ENCODE measurements at places on chromosomes 6 and 20. TPM values are rescaled to one million over a fixed set of nuclear protein-coding genes. Genes with fewer than 3 reads are reported as not detected.

Gene NUDT3
- 13.0 TPM for polyA plus RNA-seq

Gene PACRG
- not detected for polyA plus RNA-seq

Gene TNXB
- polyA plus RNA-seq, result 0.16 TPM

Gene SLC22A2
- polyA plus RNA-seq, result not detected

Gene FILIP1
- polyA plus RNA-seq, result not detected

Gene MMUT
- 7.9 TPM for polyA plus RNA-seq

Gene RBBP8NL
- 0.03 TPM for polyA plus RNA-seq

Gene MCHR2
- polyA plus RNA-seq, result not detected

Gene ADGRF1
- 51.5 TPM for polyA plus RNA-seq

Gene TREML2
- polyA plus RNA-seq, result 0.07 TPM

Gene UCKL1
- 37.0 TPM for polyA plus RNA-seq

Gene ZNF391
- polyA plus RNA-seq, result 1.8 TPM

Gene KCNQ5
- 4.0 TPM for polyA plus RNA-seq

Gene GPX5
- not detected for polyA plus RNA-seq

Gene BANF2
- not detected for polyA plus RNA-seq

Gene OR2J3
- not detected for polyA plus RNA-seq

Gene WFDC2
- 13.6 TPM for polyA plus RNA-seq

Gene OXT
- polyA plus RNA-seq, result not detected

Gene BCLAF1
- polyA plus RNA-seq, result 38.0 TPM

DNA sequence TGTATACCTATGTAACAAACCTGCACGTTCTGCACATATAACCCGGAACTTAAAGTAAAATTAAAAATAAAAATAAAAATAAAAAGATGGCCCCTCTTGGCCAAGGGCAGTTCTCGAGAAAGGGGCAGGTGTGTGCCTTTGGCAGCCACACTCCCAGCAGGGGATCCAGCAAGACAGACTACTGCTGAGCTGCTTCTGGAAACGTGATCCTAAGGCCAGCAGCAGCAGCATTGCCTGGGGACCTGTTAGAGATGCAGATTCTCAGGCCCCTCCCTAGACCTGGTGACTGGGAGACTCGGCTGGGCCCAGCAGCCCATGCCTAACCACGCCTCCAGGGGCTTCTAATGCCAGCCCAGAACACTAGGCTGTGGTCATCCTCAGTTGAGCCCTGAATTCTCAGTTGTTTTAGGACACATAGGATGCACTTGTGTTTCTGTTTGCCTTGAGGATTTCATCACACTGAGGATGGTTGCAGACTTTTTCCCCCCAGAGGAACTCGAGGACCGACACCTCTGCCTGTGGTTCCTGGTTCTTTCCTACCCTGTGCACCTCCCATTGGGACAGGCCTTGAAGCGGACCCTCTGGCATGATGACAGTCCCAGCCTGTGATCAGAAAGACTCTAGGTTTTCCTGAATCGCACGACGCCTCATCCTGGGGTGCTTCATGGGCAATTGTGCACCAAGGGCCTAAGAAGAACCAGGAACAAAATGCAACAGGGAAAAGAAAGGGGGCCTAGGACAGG lies 105.9 kb downstream of the TOX2 start:
- DNase-seq, result no peak

- DNase-seq, result no peak
Measured at GRCh38 chr6:151437401-151437800, 14.5 kb downstream of the RMND1 start.

DNA sequence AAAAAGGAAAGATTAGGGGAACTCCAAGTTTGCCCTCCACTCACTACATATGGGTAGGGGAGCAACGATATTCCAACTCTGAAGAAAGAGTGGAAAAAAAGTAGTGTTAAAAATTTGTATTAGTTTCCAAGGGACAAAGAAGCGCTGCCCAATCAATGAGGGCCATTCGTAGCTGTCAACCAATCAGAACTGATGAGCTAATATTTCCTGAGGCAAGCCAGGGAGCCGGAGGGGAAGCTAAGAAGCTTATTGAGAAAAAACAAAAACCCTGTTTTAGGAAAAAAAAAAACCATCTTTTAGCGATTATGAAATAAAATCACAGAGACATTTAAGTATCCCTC lies 59.5 kb downstream of the TRIM38 start:
- peak; percentile 31 for DNase-seq

DNA sequence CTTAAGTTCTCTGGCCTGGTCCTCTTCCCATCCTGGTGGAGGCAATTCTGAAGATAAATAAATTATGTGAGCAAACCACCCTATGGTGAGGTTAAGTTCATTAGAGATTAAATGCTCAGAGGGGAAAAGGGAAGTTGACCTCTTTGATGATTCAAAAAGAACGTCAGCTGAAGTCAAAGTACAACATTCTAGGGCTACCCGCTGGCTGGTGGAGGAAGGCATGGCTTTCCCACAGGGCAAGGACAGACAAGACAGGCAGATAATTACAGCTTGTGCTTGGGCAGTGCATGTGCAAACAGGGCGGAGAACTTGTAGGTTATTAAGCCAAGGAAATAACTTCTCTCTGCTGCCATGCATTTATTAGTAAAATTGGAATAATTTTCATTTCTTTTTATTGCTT lies 91.0 kb upstream of the SLC24A3 start:
- DNase-seq, result no peak

GRCh38 chr6:111406200-111406721 lies 76.8 kb downstream of the REV3L start:
- DNase-seq, result no peak

- no peak for DNase-seq
Measured at GRCh38 chr6:127317388-127318128, 25.9 kb downstream of the ECHDC1 start.

- DNase-seq, result no peak
Measured at GRCh38 chr6:152206072-152206818, 398.8 kb downstream of the ESR1 start.

DNA sequence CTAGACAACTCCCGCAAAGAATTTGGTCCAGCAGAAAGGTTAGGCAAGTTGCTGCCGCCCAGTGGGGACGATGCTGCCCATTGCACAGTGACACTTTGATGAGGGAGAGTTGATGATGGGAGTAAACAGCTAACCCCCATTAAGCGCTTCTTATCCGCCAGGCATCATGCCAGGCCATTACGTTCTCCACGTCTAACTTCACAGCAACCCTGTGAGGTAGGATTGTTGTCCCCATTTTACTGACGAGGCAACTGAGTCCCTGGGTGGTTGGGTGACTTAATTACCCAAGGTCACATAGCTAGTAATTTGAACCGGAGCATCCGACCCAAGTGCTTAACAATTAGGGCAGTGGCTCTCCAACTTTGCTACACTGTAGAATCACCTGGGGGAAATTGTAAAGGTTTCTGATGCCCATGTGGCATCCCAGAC lies 738 bp downstream of the RALGAPB start:
- DNase-seq, result no peak

DNA sequence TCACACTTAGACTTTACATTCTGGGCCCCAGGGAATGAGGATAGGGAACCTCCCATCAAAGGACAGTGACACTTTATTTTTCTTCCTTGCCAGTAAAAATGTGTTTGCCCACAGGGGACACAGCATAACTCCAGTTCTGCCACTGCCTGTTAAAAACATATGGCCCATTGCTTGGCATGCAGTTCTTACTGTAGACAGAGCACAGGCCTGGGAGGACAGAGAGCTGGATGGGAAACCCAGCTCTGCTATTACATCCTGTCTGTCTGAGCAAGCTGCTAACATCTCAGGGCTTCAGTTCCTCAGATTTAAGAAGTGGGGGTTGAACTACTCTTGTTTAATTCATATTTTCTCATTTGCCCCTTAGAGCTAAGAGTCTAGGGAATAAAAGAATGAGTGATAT lies 120.2 kb downstream of the AKAP7 start:
- no peak for DNase-seq

DNA sequence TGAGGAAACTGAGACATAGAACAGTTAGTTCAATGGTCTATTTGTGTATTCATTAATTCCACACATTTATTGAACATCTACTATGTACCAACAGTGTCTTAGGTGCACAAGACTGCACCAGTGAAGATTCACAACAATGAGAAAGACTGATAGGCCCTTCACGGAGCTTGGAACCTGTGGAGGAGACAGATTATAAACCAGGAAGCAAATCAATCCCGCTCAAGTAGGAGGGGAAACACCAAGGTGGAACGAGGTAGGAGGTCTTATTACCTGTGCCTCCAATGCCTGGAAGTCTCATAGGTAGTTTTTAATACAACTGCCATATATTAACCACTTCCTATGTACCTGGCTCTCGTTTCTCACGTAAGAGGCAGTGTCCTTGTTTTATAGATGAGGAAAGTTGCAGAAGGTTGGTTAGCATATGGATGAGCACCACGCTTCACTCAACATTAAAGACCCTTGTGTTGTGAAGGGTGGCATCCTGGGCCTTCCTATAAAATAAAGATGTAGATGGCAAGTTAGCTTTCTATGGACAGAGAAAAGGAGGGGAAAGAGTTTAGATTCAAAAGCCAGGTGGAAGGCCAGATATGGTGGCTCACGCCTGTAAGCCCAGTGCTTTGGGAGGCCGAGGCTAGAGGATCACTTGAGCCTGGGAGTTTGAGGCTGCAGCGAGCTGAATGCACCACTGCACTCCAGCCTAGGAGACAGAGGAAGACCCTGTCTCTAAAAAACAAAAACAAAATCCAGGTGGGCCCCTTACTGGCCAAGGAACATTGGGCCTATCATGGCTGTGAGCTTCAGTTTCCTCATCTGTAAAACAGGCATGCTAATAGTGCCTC lies 45.1 kb downstream of the SLC13A3 start:
- DNase-seq, result no peak

- no peak for DNase-seq
Measured at GRCh38 chr6:143695969-143696663, 18.4 kb downstream of the PHACTR2 start.

DNA sequence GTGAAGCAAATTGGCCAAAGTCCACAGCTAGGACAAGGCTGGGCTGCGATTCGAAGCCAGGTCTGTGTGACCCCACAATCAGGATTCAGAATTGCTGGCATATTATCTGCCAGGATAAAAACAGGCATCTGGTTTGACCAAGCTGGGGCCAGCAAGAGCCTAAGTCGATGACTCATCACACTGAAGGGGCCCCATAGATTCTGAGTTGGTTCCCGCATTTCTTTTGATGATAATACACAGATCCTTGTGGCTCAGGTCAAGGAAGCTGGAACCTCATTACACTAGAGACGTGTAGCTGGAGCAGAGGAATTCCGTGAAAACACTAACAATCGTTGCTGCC lies 6.5 kb downstream of the KCNB1 start:
- no peak for DNase-seq

DNA sequence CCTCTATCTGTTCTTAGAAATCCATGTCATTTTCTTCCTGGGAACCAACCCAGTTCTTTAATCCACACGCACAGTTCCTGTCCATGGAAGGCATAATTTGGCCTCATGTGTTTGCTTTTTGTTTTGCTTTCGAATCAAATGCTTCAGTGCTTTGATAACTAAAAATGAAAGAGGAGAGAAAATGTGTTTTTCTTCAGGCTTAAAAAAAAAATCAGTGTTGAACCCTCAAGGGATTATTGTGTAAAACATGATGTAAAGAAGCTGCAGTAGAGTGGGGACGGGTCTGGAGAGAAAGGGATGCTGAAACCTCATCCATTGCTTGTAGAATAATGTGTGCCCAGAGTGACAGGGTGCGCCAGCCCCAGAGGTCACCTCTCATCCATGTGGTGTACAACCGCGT lies 197.5 kb upstream of the JARID2 start:
- no peak for DNase-seq

DNA sequence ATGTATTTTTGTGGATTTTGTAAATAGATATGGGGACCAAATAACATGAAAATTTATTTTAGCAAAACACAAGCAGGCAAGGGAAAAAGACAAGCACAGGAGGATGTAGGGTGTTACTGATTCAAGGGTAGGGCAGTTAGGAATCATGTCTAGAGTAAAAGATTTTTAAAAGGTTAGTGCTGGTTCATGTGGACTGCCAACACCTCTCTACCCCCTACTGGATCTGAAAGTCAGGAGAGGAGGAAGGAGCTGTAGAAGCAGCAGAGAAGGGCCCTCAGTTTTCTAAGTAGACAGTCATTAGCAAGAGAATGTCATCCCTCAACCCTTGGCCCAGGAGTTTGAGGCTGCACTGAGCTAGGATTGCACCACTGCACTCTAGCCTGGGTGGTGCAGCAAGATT lies 95.2 kb downstream of the RREB1 start:
- no peak for DNase-seq

DNA sequence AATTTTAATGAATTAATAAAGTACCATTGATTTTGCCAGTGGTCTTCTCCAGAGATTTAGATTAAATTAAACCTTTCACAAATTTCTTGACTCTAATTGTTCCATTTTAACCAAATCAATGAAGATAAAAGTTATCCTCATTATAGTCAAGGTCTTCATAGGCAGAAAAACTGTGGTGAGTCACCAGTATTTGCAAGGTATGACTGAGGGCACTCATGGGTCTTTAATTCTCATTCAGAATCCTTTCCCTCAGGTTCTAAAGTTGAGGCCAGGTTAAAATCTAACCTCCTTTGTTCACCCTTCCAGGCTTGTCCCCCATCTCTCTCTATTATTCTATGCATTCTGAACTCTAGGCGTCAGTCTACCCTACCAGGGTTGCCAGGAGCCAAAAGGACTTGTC lies 93.9 kb downstream of the JAG1 start:
- peak; percentile 42 for DNase-seq

DNA sequence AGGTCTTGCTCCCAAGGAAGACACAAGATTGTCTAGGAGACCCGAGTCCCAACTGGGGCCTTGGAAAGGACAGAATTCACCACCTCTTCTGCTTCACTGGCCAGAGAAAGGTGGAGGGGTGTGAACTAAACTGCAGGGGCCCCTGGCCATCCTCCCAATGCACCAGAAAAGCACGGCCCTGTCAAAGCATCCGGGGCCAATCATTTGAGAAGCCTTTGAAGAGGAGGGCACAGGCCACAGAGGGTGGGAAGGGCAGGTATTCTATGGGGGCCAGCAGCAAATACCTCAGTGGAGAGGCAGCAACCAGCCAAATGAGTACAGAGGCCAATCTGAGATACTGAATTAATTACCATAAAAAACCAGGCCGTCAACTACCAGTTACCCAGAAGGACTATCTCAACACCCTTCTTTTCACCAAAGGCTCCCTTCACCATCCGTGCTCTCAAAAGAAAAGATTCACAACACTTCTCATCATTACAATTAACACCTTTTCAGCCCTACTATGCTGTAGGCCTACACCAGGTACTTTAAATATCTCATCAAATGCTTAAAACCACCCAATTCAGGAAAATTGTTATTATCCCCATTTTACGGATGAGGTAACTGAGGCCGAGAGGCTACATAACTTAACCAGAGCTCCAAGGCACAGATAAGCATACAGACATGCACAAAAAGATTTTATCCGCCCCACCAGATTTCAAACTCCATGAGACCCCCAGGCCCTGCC lies 50.7 kb downstream of the TRERF1 start:
- no peak for DNase-seq

- DNase-seq, result peak; percentile 95
Measured at GRCh38 chr20:56630086-56630493, 984 bp downstream of the TFAP2C start.

GRCh38 chr20:53890443-53891305 lies 179.7 kb downstream of the BCAS1 start:
- no peak for DNase-seq

Measured in mammary epithelial cell (primary cell).